ENCODE measurements at places on chromosomes 4 and X. TPM values are rescaled to one million over a fixed set of nuclear protein-coding genes. Genes with fewer than 3 reads are reported as not detected.

GRCh38 chr4:183350317-183351071 is 28.3 kb upstream of the CLDN24 start:
- no peaks in the 10 kb centered on the region for H3K27me3 ChIP-seq
- peaks cover 31% of the 10 kb centered on the region for H3K4me1 ChIP-seq
- H3K4me3 ChIP-seq = no peak overlapping the region
- DNase-seq = no peak

- no peaks in the 10 kb centered on the region for H3K4me1 ChIP-seq
- peaks cover 2% of the 10 kb centered on the region for H3K27me3 ChIP-seq
- DNase-seq = no peak
- no peaks in the 10 kb centered on the region for H3K36me3 ChIP-seq
- no peak overlapping the region for H3K27ac ChIP-seq
- no peak overlapping the region for H3K4me3 ChIP-seq
Observed at GRCh38 chr4:81049907-81050306, 19.4 kb downstream of the BMP3 start.

- H3K4me1 ChIP-seq = peaks cover 8% of the 10 kb centered on the region
- DNase-seq = no peak
- no peaks in the 10 kb centered on the region for H3K36me3 ChIP-seq
- no peak overlapping the region for H3K27ac ChIP-seq
- H3K4me3 ChIP-seq = no peak overlapping the region
- H3K27me3 ChIP-seq = no peaks in the 10 kb centered on the region
Observed at GRCh38 chr4:40340030-40340429, 4.9 kb downstream of the CHRNA9 start.

The PDGFRA gene
- total RNA-seq = 9.2 TPM

The SAGE1 gene
- total RNA-seq = not detected

The PCDH18 gene
- 4.9 TPM for total RNA-seq
